Stimulated activated CD8-positive, alpha-beta memory T cell treated with anti-CD3 and anti-CD28 coated beads, Interleukin-4, amount 100 ng/mL, for 24 hours (primary cell): ENCODE measurements at places on chromosomes 2 and 18.

GRCh38 chr2:157173740-157174184, 83.7 kb upstream of the GALNT5 start:
- DNase-seq: no peak

DNA sequence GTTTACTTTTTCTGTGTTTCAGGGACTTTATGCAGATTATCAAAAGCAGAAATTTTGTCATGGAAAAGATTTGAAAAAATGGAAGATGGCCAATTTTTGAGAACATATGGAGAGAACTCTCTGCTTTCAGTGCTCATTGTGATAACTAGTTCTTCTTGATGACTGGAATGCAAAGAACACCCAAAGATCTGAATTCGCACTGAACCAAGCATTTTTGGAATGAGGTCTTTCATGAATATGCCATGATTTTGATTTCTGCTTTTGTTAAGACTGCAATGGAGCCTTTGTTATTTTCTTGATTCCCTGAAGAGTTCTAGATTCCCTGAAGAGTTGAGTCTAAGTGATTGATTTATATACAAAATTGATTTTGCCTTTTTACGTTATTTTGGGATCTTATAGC, 124.1 kb downstream of the FMNL2 start:
- DNase-seq: no peak

DNA sequence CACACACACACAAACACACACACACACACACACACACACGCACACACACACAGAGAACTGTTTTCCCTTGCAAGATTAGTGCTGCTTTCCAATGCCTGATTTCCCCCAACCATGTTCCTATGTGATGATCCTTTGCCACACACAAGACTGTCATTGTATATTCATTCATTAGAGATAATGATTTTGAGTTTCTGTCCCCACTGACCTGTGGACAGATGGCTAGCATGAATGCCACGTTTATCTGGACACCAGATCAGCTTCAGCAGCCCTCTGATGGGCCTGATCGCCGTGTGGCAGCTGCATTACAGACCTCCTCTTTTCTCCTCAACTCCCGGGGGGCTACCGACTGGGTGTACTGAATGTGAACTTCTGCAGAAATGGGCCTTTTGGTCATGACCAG, 353.0 kb downstream of the MYCN start:
- DNase-seq: no peak

DNA sequence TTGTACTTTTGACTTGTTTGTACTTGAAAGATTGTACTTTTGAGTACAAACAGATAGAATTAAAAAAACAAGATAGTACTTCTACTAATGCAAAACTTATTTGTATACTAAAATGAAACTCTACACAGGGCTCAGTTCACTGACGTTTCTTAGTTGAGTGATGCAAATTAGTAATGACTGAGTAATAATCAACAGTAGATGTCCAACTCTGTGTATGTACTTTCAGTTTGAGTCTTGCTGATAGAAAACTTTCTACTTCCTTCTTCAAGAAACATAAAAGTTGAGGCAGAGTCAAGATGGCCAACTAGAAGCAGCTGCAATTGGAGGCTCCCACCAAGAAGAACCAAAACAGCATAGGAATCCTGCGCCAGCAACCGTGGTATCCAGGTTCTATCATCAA, 585.0 kb downstream of the NR4A2 start:
- DNase-seq: no peak

DNA sequence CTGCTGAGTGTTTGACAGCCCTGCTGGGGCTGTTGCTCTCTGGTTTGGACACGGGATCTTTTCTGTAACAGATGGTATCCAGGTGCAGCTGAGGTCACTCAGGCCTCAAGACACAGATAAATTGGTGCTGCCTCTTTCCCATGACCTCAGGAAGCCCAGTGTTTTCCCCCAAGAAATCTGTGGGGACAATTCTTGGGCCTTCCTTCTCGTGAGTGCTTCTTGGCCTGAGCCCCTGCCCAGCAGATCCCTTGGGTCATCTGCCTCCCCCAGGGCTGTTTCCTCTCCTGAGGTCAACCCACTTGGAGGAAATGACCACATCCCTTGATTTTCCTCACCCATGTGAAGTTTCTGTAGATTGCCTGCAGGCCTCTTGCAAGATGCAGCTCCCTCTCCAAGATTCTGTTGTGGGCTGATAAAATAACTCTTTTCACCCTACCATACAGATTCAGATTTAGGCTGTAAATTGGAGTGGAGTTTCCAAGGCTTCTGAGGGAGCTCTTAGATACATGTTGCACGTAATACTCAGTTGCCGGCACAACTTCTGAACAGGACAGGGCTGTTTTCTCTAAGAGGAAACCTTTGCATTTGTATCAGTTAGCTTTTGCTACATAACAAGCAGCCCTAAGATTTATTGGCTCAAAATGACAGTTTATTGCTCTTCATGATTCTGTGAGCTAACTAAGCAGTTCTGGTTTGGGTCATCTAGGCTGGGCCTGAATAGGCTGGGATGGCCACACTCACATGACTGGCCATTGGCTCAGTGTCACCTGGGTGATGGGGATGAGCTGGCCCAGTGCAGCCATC, 13.1 kb downstream of the ZAP70 start:
- DNase-seq: no peak

- no peak for DNase-seq
Measured at GRCh38 chr2:26189751-26190150, 16.9 kb downstream of the GAREM2 start.

- DNase-seq: no peak
Measured at GRCh38 chr2:195818106-195818505, 161.1 kb downstream of the SLC39A10 start.

GRCh38 chr18:22152093-22152492, 17.3 kb upstream of the GATA6 start:
- DNase-seq: no peak

DNA sequence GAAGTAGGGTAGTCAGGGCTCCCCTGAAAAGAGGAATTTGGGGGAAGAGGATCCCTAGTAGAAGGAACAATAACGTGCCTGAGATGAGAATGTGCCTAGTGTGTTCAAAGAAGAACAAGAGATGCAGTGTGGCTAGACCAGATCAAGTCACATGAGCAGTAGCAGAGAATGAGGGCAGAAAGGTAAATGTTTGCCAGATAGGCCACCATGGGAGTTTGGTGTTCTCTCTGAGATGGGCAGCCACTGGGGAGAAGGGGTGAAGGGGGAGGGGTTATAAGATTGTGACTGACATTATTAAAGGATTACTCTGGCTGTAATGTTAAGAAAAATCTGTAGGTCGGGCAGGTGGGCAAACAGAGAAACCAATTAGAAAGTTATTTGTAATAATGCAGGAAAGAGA, 166.0 kb downstream of the LCLAT1 start:
- no peak for DNase-seq

- no peak for DNase-seq
Measured at GRCh38 chr2:30865892-30866681, 58.8 kb upstream of the CAPN13 start.

DNA sequence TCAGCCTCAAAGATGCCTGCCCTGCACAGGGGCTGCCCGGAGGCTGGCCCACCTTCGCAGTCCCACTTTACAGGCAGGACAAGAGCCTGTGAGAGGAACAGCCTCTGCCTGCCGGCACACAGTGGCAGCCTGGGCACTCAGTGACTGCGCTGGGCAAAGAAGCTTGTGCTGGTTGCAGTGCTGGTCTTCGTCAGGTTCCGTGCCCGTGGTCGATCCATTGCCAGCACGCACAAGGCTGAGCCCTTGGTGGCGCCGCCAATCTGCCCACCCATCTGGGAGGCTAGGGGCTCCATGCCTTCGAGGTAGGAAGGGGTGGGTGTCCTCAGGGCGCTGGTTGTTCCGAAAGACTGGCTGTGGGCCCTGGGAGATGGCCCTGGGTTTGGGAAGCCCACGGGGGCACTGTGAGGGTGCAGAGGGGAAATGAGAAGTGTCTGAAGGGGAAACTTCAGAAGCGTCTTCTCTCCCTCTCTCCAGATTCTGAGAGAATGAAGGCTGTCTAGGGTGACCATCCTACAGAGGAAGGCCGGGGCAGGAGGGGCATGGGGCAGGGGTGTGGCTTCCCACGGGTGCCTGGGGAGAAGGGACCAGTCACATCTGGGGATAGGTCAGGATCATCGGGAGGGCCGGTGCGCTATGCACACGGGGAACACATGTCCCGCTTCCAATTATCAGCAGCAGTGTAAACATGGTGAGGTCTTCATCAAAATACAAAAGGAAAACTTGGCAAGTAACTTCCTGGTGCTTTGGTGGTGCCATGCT, 49.1 kb upstream of the HS6ST1 start:
- DNase-seq: no peak

DNA sequence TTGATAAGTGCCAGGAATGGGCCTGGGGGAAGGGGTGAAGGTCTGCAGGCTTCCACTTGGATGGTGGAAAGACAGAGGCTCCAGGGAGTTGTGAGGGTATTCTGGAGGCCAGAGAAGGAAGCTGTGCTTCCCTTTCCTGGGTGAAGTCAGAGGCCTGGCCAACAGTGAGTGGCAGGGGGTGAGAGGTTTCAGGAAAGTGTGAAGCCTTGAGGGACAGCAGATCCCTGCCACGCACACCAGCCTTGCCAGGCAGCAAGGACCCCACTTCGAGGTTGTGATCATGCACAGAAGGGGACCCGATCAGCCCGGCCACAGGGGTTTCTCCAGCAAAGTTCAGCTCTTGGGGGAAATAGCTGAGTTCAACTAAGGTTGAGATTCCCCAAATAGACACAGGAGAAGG, 66.5 kb downstream of the SMAD7 start:
- DNase-seq: no peak

GRCh38 chr18:58254873-58255511, 211.0 kb downstream of the NEDD4L start:
- DNase-seq: no peak

DNA sequence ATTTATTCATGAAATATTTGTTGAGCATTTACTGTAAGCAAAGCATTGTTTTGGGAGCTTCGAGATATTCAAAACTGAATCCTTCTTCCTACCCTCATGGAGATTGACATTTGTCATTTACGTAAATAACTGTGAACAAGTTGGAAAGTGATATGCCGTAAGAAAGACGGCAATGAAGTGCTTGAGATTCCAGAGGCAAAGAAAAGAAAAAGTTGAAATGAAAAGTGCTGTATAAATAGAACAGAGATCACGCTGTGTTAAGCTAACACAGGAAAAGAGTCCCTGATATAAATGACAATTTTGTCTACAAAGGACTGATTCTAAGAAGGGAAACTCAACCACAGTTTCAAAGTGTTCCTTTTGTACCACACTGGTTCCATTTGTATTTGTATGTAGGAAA, 1.8 kb downstream of the CHRNA1 start:
- DNase-seq: no peak

DNA sequence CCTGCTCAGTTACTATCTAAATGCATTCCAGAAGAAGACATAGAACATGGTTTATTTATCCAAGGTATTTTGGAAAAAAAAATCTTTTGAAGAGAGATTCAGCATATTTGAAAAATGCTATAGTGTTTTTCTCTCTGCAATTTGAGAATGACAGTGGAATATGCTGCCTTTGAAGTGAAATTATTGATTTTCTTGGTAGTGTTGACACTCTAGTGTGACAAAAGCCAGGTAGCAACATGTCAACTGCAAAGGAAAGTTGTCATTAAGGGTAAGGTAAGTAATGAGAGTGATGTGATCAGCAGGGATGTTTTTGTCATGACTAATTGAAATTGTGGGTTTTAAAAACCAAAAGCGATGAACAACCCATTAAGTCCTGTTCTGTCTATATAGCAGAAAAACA, 1387.1 kb upstream of the TMEFF2 start:
- DNase-seq: no peak

- no peak for DNase-seq
Measured at GRCh38 chr2:56244911-56245530, 61.2 kb downstream of the CCDC85A start.

- DNase-seq: no peak
Measured at GRCh38 chr2:63942788-63943187, 76.4 kb downstream of the VPS54 start.

DNA sequence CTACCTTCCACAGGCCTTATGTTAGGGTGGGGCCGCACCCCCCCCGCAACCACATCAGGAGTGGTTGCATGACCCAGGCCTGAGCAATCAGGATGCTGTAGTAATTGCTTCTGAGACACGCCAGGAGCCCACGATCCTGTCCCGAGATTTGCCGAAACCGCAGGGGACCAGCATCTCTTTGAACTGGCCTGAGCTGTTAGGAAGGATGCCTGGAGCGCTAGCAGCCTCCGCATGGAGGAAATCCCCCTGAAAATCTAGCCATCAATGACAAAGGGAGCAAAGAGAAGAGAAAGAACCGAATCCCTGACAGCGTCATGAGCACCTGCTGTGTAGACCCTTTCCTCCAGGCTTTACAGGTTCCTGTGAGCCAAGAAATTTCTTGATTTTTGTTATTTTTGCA, 8.7 kb upstream of the TEX44 start:
- DNase-seq: no peak

- DNase-seq: no peak
Measured at GRCh38 chr18:55264108-55264507, 304.8 kb upstream of the CCDC68 start.

DNA sequence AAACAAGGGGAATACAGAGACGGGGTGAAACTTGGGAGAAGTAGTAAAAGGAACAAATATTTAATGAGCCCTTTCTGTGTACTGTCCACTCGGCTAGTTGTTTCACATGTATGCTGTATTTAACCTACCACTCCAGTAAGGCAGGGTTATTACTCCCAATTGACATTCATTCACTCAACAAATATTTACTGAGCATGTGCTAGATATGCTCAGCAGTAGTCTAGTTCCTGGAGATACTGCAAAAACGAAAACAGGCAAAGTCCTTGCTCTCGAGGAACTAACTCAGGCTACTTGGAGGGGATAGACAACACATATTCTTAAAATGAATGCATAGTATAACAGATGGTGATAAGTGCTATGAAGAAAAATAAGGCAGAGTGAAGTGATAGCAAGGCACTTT, 207.3 kb downstream of the SS18 start:
- DNase-seq: no peak

DNA sequence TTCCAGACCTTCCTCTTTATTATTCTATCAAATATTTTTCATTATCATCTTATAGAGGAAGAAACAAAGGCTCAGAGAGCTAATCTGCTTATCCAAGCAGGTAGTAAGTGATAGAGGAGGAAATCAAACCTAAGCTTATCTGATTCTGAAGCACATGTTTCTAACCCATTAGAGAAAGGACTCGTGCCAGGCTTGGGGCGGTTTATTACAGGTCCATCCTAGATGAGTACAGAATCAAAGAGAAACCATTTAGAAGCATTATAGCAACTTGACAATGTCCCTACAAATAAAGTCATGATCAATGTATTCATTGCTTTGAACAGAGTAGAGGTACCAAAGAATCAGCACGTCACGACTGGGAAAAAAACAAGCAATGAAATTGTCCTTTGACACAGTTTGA, 303.0 kb downstream of the CYRIA start:
- DNase-seq: no peak

GRCh38 chr18:43680096-43680495, 402.8 kb upstream of the SYT4 start:
- DNase-seq: no peak

DNA sequence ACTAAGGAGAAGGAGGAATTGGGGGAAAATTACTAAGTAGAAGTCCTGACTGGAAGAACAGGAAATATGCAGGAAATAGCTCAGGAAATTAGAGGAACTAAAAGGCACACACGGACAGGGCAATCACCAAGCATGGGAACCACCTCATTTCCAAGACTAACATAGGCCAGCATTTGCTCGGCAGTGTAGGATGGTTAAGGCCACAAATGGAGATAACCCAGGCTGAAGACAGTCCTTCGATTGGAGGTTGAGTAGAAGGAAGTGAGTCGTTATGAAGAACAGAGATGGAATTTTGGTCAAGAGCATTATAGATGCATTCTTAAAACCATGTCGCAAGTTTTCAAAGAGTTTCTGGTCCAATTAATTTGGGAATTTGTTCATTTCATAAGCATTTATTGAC, 401.4 kb downstream of the ALK start:
- DNase-seq: no peak
